Ovary (tissue), 10 donors: ENCODE measurements at places on chromosomes 5 and 9. TPM values are rescaled to one million over a fixed set of nuclear protein-coding genes. Genes with fewer than 3 reads are reported as not detected.

SOHLH1 gene
- not detected for total RNA-seq

SCGB3A1 gene
- 1.5 TPM for total RNA-seq

OLFM1 gene
- 13.8 TPM for total RNA-seq

DNA sequence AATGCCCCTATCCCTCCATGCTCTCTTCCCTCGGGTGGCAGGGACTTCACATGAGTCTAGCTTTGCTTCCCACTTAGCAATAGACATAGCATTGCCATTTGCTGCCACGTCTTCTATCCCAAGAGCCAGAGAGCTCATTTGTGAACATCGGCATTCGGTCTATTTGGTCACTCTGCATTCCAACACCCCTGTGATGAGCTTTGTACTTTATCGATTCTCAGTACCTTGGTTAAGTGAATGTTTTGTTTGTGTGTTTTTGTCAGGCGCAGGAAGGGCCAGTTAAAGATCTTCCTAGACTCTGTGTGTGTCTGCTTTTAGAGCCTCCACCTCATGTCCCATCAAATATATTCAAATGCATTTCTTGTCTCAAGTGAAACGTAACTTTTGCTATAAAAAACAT is 141.7 kb downstream of the TARS1 start:
- no peak for DNase-seq
